ENCODE measurements at places on chromosomes 12 and 14. TPM values are rescaled to one million over a fixed set of nuclear protein-coding genes. Genes with fewer than 3 reads are reported as not detected.
A peak's percentile ranks its signal among the peaks of the same experiment; 100 is the strongest.

- no peak for DNase-seq
Observed at GRCh38 chr14:106080922-106081321, 554.5 kb downstream of the TMEM121 start.

- DNase-seq = no peak
Observed at GRCh38 chr14:29896354-29896821, 31.3 kb downstream of the PRKD1 start.

GRCh38 chr12:23722655-23723054 is 226.8 kb downstream of the SOX5 start:
- no peak for DNase-seq

GRCh38 chr14:87131879-87132278 is 861.1 kb downstream of the GALC start:
- no peak for DNase-seq

DNA sequence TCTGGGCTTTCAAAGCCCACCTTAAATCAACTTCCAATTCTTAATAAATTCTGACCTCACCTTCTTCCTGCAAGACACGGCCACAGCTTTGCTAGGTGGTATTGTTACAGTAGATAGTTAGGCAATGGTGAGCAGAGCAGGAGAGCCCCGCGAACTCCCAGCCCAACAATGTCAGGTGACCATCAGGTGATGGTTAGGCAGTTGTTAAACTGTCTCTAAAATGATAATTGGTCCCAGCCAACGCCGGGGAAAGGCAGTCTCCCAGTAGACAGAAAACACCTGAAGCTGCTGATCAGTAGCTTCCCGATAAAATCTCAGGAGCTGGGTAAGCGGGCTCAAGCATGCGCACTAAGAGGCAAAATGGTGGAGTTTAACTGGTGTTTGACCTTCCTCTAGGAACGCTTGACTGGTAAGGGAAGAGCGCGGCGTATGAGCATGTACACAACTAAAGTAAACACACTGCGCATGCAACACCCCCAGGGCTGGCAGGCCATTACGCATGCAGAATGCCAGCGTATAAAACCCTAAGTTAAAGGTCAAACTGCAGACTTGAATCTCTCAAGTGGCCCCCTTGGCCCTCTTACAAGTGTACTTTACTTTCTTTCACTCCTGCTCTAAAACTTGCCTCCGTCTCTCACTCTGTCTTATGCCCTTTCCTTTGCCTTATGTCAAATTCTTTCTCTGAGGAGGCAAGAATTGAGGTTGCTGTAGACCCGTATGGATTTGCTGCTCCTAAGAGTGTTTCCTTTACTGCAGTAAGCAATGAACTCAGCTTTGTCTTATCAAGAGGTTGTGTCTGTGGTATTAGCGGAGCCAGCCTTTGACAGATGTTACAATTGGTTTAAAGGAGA is 113.5 kb downstream of the C12orf75 start:
- peak; percentile 29 for DNase-seq

KRT82 gene
- not detected for total RNA-seq

Data from lung microvascular endothelial cell (primary cell).